ENCODE measurements at places on chromosomes 3 and 15. TPM values are rescaled to one million over a fixed set of nuclear protein-coding genes. Genes with fewer than 3 reads are reported as not detected.

- DNase-seq = no peak
Observed at GRCh38 chr15:64824929-64825430, 467 bp downstream of the PIF1 start.

- no peak for DNase-seq
Observed at GRCh38 chr3:97835761-97836160, 13.9 kb downstream of the CRYBG3 start.

- DNase-seq = no peak
Observed at GRCh38 chr3:146575636-146576035, 29.5 kb downstream of the PLSCR5 start.

DNA sequence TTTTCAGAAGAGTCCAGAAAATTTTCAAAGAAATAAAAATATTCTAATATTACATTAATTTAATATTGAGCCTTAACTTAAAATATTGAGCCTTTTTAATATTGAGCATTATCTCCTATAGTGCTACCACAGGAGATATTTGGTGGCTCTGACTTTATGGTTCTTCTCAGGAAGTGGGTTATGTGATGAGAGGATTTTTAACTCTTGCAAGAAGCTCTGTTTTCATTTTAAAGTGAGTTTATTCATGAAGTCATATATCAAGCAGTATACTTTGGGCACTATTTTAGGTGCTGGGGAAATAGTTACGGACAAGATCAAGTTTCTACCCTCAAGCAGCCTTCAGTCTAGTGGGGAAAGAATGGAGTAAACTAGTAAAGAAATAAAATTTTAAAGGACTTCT, 13.4 kb upstream of the MBNL1 start:
- no peak for DNase-seq

DNA sequence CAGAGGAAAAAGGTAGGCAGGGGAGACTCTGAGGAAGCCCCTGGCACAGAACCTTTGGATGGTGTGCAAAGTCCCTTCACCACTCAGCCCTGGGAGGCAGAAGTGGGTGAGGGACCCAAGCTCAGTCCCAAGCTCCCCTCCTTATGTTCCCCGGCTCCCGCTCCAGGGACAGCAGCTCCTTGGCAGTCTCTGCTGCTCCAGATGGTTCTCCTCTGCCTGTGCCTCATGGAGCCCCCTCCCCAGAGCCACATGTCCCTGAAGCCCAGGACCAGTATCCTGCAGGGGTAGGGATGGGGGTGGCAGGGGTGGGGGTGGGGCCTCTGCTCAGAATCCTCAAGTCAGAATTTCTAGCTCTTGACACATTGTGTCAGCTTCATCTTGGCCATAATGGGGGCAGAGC, 8.0 kb upstream of the CAMKV start:
- DNase-seq = no peak

DNA sequence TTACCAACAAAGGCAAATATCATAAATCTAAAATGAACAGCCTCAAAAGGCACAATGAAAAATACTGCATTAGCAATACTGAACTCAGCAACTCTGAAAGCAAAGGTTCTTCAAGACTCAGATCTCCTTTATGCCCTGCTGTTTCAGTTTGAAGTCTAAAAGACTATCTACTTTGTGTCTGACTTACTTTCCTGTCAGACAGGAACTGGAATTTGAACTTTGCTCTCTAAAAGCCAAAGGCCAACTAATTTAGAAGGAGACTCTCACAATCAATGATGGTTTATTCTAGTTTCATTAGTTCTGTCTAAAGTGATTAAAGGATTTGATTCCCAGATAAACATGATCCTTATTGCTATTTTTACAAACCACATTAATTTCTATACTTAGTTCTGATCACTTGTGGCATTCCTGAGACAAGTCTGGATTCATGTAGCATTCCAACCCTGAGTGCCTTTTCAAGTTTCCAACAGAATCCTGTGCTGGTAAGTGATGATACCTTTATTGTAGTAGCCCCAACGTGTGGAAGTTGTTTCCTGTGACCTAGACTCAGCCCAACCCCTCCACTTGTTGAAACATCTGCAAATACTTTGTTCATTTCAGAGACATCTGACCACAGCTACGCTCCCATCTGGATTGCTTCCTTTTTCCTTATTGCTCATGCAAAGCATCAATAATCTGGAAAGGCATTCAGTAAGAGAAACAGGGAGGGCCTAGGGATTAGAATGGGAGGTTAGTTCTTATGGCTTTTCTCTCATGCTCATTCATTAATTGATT, 14.9 kb upstream of the LEKR1 start:
- DNase-seq = no peak

DNA sequence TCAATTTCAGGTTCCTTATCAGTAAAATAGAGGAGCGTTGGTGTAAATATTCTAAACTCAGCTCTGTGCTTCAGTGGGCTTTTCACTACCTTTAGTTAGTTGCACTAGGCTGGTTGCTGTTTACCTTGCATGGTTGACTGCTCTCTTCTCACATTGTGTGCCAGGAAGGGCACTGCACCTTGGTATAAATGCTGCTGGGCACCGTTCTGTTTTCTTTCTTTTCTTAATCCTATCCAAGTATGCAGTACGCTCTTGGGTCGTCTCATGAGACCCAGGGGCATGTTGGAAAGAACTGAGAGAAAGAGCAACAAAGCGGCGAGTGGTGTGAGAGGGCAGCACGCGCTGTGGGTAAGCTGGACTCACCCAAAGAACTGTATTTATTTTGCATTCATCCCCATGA, 22.4 kb downstream of the KCNMB2 start:
- DNase-seq = no peak

GRCh38 chr15:41490355-41490754, 3.3 kb upstream of the ITPKA start:
- no peak for DNase-seq

The NR2C2 gene
- 41.7 TPM for total RNA-seq

The RBM5 gene
- total RNA-seq = 119 TPM

The TGM4 gene
- not detected for total RNA-seq

The FILIP1L gene
- 122 TPM for total RNA-seq

The SPSB4 gene
- 2.7 TPM for total RNA-seq

Measured in chondrocyte (in vitro differentiated cells).